Stimulated activated CD4-positive, alpha-beta T cell treated with anti-CD3 and anti-CD28 coated beads, Interleukin-1b, Interleukin-23, amount 100 ng/mL, for 1 hour (primary cell): ENCODE measurements at places on chromosomes 7 and 10.

DNA sequence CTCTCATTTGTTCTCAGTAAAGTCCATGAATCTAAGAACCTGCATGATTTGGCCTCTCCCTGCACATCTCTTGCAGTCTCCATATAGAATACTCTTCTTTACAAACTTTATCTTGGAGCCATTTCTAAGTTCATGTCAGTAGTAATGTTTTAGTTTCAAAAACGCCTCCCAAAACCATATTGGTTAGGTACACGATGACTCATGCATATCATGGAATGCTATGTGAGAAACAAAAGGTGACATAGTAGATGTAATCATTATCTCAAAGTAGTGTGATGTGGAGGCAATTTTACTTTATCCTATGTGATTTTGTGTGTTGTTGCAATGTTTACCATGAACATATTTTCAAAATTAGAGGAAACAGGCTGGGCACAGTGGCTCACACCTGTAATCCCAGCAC is 520.7 kb downstream of the KCNMA1 start:
- no peak for DNase-seq

GRCh38 chr7:147923841-147924240 is 666.7 kb upstream of the C7orf33 start:
- no peak for DNase-seq

- DNase-seq, result no peak
Measured at GRCh38 chr10:76429368-76430060, 998.1 kb downstream of the LRMDA start.

DNA sequence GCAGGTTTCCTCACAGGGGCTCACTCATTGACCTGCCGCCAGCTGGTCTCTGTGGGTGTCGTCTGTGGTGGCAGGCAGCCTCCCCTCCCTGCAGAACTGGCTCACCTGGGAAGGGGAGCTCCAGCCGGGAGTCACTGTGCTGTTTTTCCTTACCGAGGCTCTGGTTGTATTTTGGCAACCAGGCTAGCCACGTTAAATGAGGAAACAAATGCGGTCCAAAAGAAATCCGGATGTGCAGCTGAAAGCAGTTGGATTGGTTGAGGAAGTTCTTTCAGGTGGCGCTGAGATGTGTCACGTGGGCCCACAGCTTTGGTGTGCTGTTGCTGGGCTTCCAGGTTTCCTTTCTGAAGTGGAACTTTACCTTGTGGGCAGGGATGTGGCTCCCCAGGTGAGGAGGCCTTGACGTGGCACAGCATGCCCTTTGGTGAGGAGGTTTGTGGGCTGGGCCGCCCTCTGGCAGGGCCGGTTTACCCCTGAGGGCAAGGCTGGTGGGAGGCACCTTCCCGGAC is 14.2 kb downstream of the MTURN start:
- DNase-seq, result no peak

DNA sequence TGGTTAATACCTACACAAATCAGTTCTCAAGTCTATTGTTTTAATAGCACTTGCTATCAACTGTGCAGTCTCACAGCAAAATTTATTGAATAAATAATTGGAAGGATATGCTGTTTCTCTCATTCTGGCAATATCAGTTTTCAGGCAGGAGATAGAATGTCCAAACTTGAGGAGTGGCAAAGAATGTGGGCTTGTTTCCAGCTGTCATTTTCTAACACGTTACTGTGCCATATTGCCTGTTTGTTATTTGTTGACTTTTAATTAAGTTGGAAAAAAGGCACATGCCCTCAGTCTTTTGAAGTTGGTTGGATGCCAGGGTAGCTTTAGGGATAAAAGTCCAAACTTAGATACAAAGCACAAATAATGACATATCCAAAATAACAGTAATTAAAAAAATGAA is 52.2 kb downstream of the MAGI2 start:
- no peak for DNase-seq

GRCh38 chr7:8384901-8385300 is 48.5 kb upstream of the NXPH1 start:
- no peak for DNase-seq

- DNase-seq, result no peak
Measured at GRCh38 chr10:132002004-132002403, 20.3 kb upstream of the BNIP3 start.

GRCh38 chr7:27277628-27278027 is 35.0 kb downstream of the EVX1 start:
- no peak for DNase-seq
